ENCODE measurements at places on chromosomes 4 and X. TPM values are rescaled to one million over a fixed set of nuclear protein-coding genes. Genes with fewer than 3 reads are reported as not detected.

DNA sequence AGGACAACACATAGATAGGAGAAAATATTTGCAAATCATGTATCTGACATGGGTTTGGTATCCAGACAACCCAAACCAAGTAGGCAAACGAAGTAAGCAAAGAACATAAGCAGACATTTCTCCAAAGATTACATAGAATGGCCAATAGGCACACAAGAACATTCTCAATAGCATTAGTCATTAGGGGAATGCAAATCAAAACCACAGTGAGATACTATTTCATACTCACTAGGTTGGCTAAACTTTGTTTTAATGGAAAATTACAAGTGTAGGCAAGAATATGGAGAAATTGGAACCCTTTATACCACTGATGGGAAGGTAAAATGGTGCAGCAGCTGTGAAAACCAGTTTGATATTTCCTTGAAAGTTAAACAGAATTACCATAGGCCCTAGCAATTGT is 74.7 kb downstream of the CHRNA9 start:
- no peak for DNase-seq

DNA sequence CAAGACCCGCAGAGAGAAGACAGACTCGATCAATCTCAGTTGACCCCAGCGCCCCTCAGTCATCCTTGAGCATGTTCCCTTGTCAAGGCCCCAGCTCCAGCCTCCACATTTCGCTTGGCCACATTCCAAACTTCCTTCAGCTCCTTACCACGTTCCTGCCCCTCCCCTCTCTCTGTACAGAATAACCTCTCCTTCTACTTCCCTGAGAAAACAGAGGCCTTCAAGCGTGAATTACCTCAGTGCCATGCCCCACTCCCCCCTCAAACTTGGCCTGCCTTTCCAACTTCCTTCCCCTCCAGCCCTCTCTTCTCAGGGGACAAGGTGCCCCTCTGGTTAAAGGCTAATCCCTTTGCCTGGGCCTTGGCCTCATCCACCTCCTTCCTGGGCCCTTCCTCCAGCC is 3.2 kb upstream of the RIPPLY1 start:
- no peak for DNase-seq

Gene MTTP
- 0.59 TPM for polyA plus RNA-seq

Gene VCX3A
- not detected for polyA plus RNA-seq

Gene COL25A1
- 0.29 TPM for polyA plus RNA-seq
